ENCODE measurements at places on chromosomes 16 and 17. TPM values are rescaled to one million over a fixed set of nuclear protein-coding genes. Genes with fewer than 3 reads are reported as not detected.

GRCh38 chr17:42233994-42234393 lies 39.7 kb upstream of the GHDC start:
- no peak for DNase-seq

- DNase-seq: no peak
Observed at GRCh38 chr17:59342681-59343131, 11.3 kb downstream of the YPEL2 start.

GRCh38 chr17:31564291-31564690 lies 172.8 kb downstream of the RAB11FIP4 start:
- no peak for DNase-seq

DNA sequence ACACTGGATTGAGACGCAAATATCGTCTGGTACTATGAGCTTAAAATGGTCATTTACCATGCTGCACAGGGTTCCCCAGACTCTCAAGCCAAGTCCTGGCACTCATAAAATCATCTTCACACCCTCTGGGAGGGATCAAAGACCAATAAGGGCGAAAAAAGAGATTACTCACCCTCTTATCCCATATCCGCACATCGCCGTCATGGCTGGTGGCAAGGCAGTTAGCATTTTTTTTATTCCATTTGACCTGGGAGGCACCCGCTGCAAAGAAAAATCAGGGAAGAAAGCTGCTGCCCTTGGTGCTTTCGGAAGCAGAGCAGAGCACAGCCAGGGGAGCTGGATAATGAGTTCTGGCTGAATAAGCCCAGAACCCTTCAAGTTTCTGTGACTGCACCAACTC lies 42.4 kb downstream of the WDR59 start:
- no peak for DNase-seq

GRCh38 chr17:81858170-81858966 lies 2.0 kb downstream of the P4HB start:
- DNase-seq: no peak

- DNase-seq: no peak
Observed at GRCh38 chr17:69908626-69909368, 166.2 kb upstream of the KCNJ16 start.

- no peak for DNase-seq
Observed at GRCh38 chr16:47028767-47029377, 55.4 kb upstream of the DNAJA2 start.

GRCh38 chr16:73663720-73664119 lies 615.8 kb upstream of the ZFHX3 start:
- DNase-seq: no peak

- no peak for DNase-seq
Observed at GRCh38 chr16:9275377-9275776, 183.9 kb downstream of the HAPSTR1 start.

The KRTAP4-4 gene
- total RNA-seq: not detected

The SOST gene
- total RNA-seq: not detected

The CEP295NL gene
- 7.1 TPM for total RNA-seq

Measured in stomach (tissue), 19 donors.